Naive thymus-derived CD4-positive, alpha-beta T cell (primary cell): ENCODE measurements at places on chromosomes 5 and 9. TPM values are rescaled to one million over a fixed set of nuclear protein-coding genes. Genes with fewer than 3 reads are reported as not detected.

Gene HAPLN1
- not detected for total RNA-seq

Gene SLCO6A1
- total RNA-seq: not detected

Gene SETD9
- 9.7 TPM for total RNA-seq

Gene RNF183
- not detected for total RNA-seq

Gene GFPT2
- not detected in 2 replicates for total RNA-seq

Gene GPR151
- not detected for total RNA-seq

Gene RANBP3L
- not detected for total RNA-seq

Gene CER1
- not detected in 2 replicates for total RNA-seq

Gene DNAH5
- not detected for total RNA-seq

Gene TMEM252
- total RNA-seq: not detected

Gene GFRA3
- not detected for total RNA-seq

Gene CCNI2
- 4.1 TPM for total RNA-seq

Gene RLN2
- total RNA-seq: 1.2 and 1.4 TPM in 2 replicates

Gene NDUFS4
- 27.8 TPM for total RNA-seq

Gene TXNDC8
- total RNA-seq: not detected

Gene NR5A1
- total RNA-seq: not detected

Gene DMRT2
- total RNA-seq: not detected

Gene IGFBPL1
- total RNA-seq: not detected in 2 replicates

Gene HMMR
- 0.37 TPM for total RNA-seq

Gene SPAG8
- total RNA-seq: 1.3 and 2.1 TPM in 2 replicates

Gene C9orf50
- total RNA-seq: not detected in 2 replicates

Gene SCGB3A2
- not detected for total RNA-seq

Gene PCDHGA10
- total RNA-seq: 0.24 TPM

Gene TMEFF1
- total RNA-seq: not detected

Gene INSL6
- total RNA-seq: not detected in 2 replicates
